ENCODE measurements at places on chromosomes 2 and 18.

- no peak for DNase-seq
These were observed 39.9 kb upstream of the TSPYL6 start for GRCh38 chr2:54295911-54296310.

GRCh38 chr18:36798738-36799473, 29.9 kb downstream of the TPGS2 start:
- DNase-seq, result no peak

DNA sequence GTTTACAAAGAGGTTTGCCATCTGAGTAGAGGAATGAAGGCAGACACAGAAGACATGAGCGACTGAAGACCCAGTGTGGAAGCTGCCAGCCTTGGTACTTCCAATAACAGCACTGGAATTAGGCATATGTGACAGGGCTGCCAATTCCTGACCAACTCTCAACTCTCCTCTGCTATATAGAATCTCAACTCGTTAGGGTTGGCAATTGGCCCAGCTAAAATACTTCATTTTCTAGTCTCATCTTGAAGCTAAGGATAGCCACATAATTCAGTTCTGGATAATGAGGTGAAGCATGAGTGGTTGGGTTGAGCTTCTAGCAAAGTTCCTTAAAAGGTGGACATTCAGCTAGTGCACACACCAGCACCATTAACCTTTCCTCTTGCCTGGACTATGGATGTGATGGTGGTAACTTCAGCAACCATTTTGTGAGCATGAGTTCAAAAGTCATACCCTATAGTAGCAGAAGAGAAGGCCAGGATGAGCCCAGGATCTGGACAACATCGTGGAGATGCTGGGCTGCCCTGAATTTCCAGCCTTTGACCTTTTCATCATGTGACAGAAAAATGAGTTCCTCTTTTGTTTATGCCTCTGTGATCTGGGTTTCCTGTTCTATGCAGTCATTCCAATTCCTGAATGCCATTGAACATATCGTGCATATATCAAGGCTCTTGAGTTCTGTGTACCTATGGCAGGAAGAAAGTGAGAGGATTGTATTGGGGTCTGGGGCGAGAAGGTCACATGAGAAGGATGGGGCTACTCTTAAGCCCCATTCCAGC, 68.1 kb upstream of the HAAO start:
- DNase-seq, result no peak

- no peak for DNase-seq
These were observed 78.1 kb downstream of the CIB4 start for GRCh38 chr2:26562811-26563645.

All from T follicular helper cell (primary cell).